M059J (cell line): ENCODE measurements at places on chromosomes 16 and 17.
A peak's percentile ranks its signal among the peaks of the same experiment; 100 is the strongest.

DNA sequence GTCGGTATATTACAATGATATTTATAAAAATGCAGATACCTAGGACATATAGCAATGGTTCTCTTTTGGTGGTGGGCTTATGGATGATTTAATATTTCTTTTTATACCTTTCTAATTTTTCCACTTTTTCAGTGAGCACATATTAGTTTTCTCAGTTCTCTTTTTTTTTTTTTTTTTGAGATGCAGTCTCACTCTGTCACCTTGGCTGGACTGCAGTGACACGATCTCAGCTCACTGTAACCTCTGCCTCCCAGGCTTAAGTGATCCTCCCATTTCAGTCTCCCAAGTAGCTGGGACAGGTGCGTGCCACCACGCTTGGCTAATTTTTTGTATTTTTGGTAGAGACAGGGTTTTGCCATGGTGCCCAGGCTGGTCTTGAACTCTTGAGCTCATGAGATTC, 15.1 kb downstream of the MAP3K14 start:
- DNase-seq: no peak

- DNase-seq: no peak
Observed at GRCh38 chr16:75120253-75120652, 3.7 kb upstream of the LDHD start.

DNA sequence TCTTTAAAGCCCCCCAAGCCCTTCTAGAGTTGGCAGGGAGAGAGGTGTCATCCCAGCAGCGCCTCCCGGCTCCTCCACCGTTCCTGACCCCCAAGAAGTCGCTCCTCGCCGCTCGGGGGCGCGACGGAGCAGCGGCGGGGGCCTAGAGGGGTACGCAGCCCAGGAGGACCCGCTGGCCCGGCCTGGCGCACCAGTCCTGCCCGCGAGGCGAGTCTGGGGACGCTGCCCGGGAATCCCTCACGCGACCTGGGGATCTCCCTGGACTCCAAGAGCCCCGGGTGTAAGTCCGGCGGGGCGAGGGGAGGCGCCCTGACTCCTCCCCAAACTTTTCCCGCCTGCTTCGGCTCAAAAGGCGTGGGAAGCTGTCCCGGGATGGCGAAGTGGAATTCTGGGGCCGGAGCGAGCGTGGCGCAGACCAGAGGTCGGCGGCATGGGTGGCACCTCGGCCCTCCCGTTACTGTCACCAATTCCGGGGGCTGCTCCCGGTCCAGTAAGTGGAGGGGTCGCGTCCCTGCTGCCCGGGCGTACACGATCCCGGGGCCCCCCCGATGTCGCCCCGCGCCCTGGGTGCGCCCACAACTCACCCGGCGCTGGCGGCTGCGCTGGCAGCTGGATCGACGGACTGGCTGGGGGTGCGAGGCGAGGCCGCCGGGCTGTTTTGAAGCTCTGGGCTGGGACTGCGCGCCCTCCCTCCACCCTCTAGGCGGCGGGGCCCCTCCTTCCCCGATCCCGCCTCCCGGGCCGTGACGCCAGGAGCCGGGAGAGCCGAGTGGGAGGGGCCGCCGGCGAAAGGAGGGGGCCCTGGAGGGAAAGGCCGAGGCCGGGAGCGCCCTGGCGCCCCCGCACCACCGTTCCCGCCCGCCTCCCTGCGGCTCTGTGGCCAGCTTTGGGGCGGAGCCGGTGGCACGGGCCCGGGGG, at the start of gene EMP2:
EMP2 (minus strand) TSS at position 634 of the 918 bp plus-strand sequence. CDS start 32,981 bp downstream, outside the sequence.
- peak; percentile 79 for DNase-seq

DNA sequence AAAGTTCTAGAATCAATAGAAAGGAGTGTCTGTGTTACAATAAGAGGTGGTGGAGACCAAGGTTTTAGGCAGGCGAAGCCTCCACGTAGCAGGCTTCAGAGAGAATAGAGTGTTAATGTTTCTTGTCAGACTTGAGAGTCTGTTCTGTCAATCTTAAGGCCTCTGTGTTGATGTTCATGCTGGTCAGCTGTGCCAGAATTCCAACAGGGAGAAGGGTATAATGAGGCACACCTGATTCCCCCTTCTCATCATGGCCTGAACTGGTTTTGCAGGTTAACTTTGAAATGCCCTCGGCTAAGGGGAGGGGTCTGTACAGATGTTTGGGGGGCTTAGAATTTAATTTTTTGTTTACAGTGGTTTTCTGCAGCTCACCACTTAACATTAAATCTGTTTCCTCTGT, 46.0 kb downstream of the RNF112 start:
- DNase-seq: no peak

DNA sequence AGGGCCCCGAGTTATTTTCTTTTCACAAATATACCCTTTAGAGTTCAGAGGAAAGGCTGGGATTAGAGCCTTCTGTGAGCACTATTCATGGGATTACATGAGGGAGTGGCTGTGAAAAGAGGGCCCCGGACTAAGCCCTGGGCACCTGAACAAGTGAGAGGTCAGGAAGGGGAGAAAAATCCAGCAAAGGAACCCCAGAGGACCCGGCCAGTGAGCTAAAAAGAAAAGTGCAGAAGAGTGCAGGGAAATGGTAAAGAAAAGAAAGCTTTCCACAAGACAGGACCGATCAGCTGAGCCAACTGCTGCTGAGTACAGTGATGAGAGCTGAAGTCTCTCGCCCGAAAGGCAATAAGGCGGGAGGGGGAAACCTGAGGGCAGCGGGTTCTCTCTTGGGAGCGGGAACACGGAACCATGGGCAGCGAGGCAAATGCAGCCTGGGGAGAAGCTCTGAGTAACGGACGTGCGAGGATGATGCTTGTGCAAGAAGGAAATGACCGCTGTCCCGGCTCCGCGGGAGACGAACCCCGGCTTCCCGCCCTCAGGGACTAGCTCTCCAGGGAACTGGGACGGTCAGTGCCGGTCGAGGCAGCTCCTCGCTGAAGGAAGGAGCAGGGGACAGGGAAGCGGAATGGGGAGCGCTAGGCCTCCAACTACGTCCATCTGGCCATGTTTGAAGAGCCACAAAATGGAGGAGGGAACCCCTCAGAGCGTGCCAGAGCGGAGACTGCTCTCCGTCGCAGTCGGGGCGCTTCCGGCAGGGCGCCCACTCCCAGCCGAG, 665 bp upstream of the ALDH3A2 start:
- peak; percentile 80 for DNase-seq

GRCh38 chr17:21034340-21035235, 8.2 kb downstream of the USP22 start:
- no peak for DNase-seq

GRCh38 chr17:58268326-58268725, 12.4 kb downstream of the MPO start:
- no peak for DNase-seq

DNA sequence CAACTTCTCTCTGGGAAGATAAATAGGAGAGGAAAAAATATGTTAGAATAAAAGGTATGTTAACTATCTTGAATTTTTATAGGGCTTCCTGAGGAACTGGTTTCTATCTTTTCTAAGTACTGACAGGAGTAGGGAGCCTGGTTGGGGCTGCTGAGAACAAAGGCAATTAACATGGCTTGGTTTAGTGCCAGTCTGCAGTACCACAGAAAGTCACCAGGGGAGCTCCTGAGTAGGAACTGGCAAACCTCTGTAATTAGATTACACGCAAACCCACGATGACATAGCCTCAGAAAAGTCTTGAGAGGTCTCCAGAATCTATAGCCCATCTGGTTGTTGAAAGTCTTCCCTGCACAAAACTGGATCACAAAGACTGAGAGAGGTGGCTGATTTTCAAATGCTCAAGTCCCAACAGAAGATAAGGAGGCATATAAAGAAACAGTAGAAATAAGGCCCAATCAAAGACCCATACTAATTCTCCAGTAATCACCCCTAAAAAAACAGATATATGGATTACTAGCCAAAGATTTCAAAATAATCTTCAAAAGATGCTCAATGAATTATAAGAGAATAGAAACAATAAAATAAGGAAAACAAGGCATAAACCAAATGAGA, 11.7 kb upstream of the CNTNAP4 start:
- DNase-seq: peak; percentile 12

DNA sequence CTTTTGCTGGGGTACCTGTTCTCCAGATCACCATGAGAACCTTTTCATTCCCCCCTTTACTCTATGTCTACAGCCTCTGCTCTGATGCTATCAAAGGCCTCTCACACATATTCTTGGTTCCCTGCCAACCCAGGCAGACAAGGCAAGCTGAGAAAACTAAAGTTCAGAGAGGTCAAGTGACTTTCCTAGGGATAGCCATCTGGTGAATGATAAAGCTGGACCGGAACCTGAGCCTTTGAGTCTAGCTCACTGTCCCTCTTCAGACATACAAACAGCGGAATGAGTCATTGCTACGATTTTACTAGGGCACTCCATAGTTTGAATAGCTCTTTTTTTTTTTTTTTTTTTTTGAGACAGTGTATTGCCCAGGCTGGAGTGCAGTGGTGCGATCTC, 73.3 kb downstream of the XYLT1 start:
- DNase-seq: peak; percentile 92

- peak; percentile 38 for DNase-seq
Observed at GRCh38 chr17:73058022-73058421, 34.5 kb downstream of the SLC39A11 start.
